ENCODE measurements at places on chromosomes 12 and 14.
A peak's percentile ranks its signal among the peaks of the same experiment; 100 is the strongest.

- peak; percentile 33 for DNase-seq
Measured at GRCh38 chr14:39229222-39229543, 4.5 kb upstream of the MIA2 start.

DNA sequence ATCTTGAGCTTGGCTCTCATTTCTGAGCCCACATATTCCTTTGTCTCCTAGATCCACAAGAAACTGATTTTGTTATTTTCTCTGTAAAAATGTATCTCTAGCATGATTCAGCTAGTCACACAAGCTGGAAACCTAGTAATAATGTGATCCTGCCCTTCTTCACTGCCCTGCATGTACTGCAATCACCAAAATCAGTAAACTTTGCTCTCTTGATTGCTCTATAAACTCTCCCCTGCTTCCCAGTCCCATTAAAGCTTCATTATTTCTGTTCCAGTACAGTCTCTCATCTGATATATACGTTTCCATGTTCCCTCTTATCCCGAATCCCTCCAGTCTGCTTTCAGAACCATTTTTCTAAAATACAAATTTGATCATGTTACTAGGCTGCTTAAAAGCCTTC is 166.5 kb downstream of the MSRB3 start:
- no peak for DNase-seq

- DNase-seq = no peak
Measured at GRCh38 chr14:63468294-63468693, 74.9 kb downstream of the PPP2R5E start.

DNA sequence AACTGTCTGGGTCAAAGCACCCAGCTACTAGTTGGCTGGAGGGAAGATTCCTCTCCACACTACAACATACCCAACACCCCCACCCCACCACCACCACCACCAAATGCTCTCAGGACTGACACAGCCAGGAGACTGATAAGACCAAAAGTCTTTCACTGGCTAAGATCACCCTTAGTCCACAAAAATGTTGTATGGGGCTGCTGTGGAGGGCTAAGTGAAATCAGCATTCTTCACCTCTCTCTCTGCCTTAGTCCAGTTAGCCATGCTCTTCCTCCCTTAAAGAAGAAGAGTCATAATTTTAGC is 106.2 kb downstream of the NUAK1 start:
- no peak for DNase-seq

DNA sequence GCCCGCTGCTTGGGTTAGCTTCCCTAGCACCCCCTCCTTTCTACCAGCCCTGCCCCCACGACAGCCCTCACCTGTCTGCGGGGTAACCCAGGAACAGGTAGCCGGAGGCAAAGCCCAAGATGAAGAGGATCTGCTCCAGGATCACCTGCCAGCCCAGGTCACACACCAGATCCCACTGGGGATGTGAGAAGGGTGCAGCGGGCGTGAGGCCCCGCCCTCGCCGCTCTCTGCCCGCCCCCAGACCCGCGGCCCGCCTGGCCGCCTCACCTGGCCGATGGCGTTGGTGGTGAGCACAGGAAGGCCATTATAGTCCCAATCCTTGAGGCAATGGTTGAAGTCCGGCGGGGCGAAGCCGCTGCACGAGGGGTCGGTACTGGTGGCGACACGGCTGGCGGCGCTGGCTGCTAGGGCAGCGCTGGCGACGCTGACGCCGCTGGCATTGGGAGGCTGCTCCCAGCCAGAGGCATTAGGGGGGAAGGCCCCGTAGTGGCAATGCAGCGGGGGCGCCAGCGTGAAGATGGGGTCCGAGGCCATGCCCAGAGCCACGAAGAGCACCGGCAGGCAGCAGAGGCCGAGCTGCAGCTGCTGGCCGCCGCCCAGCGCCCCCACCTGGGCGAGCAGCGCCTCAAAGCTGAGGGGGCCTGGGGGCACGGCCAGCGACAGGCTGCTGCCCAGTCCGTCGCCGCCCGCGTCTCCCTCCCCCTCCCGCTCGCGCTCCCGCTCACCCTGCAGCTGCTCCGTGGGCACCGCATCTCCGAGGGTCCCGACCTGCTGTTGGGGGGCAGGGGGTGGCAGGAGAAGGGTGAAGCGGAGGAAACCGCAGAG is 794 bp downstream of the SLC22A17 start:
- no peak for DNase-seq

GRCh38 chr14:70934502-70935134 is 27.4 kb downstream of the PCNX1 start:
- DNase-seq = peak; percentile 53

- DNase-seq = no peak
Measured at GRCh38 chr14:76920331-76921087, 94.3 kb downstream of the LRRC74A start.

DNA sequence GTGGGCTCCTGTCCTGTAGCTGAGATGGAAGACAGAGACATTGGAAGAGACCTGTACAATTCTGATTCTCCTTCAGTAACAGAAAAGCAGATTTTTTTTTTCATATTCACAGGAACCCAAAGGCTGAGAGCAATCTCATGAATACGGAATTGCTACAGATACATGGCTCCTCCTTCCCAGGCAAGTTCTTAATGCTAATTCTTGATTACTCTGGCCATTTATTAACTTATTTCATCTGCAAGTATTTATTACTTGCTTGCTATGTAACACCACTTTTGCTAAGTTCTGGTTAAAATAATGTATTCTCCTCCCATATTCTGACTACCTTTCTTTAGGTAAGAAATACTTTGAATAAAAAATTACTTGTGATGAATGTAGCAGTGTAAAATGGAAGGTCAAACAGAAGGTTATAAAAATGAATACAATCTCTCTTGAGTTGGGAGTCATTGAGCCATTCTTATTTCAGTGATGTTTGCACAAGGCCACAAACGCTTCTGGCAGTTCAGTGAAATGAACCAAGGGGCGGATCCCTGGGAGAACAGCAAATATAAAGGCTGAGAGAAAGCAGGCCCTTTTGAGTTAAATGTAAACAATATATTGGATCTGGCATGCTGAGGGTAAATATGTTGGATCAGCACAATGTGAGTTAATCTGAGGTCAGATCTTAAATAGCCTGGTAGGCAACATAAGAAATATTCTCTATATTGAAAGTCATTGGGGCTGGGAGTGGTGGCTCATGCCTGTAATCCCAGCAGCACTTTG is 37.6 kb downstream of the MUCL1 start:
- no peak for DNase-seq

DNA sequence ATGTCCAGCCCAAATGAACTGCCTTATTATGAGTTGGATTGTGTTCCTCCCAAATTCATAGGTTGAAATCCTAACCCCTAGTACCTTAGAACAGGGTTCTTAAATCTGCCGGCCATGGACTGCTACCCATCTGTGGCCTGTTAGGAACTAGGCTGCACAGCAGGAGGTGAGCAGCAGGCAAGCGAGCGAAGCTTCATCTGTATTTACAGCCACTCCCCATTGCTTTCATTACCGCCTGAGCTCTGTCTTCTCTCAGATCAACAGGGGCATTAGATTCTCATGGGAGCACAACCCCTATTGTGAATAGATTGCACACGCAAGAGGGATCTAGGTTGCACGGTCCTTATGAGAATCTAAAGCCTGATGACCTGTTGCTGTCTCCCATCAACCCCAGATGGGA is 9.8 kb upstream of the EML5 start:
- DNase-seq = no peak

DNA sequence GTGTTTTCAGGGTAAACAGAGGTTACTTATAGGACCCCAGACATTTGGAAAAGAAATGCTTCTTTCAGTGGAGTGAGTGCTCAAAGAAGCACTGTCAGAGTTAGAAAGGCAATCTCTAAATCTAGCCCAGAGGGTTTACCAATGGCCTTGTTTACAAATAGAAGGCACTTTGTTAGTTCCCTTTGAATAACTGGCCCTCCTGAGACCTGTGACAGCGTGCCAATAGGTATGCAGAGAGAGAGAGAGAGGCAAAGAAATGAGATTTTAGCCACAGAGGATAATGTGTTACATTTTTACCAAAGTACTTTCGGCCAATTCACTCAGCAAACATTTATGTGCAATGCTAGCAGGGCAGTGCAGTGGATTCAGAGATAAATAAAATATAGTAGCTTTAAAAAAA is 41.9 kb downstream of the TPH2 start:
- no peak for DNase-seq

GRCh38 chr12:49511410-49511809 is 27.4 kb upstream of the KCNH3 start:
- no peak for DNase-seq

GRCh38 chr12:44976246-44976645 is 74.7 kb downstream of the DBX2 start:
- DNase-seq = no peak

DNA sequence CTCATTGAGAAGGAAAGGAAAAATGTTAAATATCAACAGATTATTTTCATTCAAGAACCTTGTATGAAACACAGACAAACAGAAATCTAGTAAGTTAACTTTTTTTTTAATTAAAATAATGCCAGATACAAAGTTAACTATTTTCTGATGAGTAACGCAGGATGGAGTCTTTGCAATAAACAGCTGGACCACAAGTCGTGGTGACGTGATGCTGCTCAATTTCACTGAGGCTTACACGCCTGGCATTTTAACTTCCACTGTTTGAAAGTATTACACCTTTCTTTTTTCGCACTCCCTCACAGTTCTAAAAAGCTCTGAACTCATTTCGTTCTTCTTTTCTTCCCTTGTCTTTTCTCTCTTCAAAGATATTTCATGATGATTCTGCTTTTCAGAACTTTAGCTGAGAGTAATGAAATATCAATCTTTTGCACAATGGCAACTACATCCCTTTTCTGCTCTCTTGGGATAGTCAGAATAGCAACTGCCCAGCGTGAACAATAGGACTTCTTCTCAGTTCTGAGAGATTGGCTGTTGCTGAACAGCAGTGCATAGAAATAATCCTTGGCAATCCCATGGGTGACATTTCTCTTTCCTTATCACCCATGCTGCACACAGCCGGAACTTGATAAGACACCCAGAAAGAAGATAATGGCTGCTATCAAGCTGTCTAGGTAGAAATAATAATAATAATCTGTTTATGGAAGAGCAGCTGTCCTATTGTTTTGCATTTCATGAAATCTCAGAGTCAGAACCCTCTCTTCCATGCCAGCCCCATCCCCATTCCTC is 160.5 kb downstream of the BTG1 start:
- DNase-seq = no peak

GRCh38 chr14:53023325-53023724 is 72.5 kb upstream of the FERMT2 start:
- DNase-seq = no peak

DNA sequence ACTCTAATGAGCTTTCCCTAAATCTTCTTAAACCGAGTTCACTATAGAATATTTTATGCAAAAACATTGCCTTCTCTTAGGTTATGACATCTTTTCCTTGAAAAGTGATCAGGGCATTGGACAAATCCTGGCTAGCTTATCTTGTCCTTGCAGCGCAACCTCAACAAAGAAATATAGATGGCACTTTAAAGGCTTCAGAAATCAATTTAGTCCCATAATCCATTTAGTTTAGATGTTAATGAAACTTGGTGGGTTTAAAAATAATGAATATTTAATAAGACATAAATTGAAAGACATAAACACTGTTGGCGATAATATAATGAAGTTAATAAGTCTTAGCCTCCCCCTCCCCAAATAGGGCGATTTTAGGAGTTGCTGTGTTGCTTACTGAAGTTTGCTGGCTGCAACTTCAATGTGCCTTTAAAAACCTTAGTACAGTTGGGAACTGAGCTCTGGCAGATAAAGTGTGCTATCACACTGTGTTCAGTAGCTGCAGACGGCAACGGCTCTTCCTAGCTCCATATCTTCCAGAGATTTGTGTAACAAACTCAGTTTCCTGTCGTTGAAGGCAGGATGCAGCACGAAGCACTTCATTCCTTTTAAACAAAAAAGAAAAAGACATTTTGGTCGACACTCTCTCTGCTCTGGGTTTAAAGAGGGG is 19.5 kb downstream of the PLXNC1 start:
- peak; percentile 87 for DNase-seq

GRCh38 chr12:2053691-2054090 is 904 bp downstream of the CACNA1C start:
- DNase-seq = no peak

- DNase-seq = no peak
Measured at GRCh38 chr14:85853996-85854526, 324.1 kb downstream of the FLRT2 start.

DNA sequence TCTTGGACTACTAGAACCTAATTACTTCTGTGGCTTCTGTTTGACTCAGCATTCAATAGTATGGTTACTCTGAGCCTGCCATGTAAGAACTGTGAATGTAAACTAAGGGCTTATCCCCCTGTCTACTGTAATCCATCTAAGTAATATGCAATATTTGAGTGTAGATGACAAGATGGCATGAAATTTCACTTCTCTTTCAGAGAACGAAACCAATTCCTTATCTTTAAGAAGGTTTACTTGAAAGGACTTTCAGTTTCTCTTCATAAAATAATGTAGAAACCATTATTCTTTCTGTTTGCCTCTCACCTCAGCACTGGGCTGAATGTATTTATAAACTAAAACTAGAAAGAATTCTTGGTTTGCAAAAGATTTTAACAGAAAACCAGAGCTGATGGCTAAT is 60.4 kb upstream of the ARID2 start:
- peak; percentile 62 for DNase-seq

DNA sequence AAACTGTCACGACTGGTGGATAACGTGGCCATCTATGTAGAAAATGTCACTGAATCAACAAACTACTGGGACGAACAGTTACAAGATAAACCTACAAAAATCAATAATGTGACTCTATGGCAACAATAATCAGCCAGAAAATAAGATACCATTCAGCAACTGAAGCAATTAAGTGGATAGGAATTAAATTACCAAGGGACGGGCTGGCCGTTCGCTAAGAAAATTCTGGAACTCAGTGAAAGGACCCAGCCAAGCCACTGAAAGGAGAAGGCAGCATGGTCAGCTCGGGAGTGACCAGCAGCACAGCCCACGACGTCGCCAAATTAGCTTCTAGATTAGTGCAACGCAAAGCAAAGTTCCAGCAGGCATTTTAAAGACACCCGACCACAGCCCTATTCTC is 33.6 kb upstream of the TMEM179 start:
- no peak for DNase-seq

- no peak for DNase-seq
Measured at GRCh38 chr12:87924149-87924548, 105.1 kb downstream of the C12orf50 start.

DNA sequence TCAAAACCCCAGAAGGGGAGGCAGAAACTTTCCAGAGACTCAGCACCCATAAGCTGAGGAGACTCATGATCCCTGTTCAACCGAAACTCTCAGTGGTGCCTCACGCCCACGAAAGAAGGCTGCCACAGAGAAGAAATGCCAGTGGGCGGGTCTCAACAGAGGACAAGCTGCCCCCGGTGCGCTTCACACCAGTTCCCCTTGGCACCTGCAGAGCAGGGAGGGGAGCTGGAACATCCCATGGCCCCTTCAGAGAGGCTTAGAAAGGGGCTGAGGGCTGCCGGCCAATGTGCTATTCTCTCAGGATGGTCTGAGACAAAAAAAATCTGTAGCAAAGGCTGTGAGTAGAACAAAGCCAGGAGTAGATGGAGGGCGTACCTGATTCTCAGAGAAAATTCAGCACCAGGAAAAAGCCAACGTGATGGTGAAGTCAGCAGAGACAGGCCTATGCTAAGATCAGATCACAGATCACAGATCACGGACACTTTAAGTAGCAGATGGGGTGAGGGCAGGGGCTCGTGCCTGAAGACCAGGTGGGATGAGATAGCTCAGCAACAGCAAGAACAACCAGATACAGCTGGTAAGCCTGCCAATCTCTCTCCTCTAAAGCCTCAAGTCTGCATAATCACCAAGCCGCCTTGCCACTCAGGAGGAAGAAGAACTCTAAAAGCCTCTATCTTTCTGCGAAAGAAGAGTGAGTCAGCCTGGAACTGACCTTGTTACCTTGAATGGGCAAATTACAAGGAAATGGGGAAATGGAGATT is 206.4 kb upstream of the GRIP1 start:
- peak; percentile 7 for DNase-seq

GRCh38 chr14:81728447-81728846 is 194.8 kb upstream of the SEL1L start:
- no peak for DNase-seq
